Nucleus accumbens (tissue), 56 donors: ENCODE measurements at places on chromosomes 7 and 10.

- DNase-seq: no peak
Measured at GRCh38 chr10:129966889-129967578, 3.0 kb upstream of the EBF3 start.

GRCh38 chr7:151122276-151122675 lies 36.0 kb downstream of the AGAP3 start:
- DNase-seq: no peak

DNA sequence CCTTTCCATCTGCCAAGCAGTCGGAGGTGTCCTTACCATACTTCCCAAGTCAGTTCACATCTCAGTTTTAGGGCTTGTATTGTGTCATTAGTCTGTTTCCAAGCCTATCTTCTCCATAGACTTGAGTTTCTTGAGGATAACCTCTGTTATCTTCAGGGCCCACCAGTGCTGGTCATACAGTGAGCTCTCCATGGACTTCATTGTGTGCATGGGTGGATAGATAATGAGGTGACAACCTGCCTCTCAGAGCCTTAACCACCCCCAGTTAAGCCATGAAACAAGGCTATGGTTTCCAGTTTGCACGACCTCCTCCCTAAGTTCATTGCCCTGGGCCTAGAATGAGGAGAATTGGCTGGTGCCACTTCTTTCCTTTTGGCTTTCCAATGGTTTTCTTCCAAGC lies 38.5 kb upstream of the WAC start:
- DNase-seq: no peak

GRCh38 chr10:98374217-98374985 lies 40.6 kb downstream of the PYROXD2 start:
- DNase-seq: no peak

DNA sequence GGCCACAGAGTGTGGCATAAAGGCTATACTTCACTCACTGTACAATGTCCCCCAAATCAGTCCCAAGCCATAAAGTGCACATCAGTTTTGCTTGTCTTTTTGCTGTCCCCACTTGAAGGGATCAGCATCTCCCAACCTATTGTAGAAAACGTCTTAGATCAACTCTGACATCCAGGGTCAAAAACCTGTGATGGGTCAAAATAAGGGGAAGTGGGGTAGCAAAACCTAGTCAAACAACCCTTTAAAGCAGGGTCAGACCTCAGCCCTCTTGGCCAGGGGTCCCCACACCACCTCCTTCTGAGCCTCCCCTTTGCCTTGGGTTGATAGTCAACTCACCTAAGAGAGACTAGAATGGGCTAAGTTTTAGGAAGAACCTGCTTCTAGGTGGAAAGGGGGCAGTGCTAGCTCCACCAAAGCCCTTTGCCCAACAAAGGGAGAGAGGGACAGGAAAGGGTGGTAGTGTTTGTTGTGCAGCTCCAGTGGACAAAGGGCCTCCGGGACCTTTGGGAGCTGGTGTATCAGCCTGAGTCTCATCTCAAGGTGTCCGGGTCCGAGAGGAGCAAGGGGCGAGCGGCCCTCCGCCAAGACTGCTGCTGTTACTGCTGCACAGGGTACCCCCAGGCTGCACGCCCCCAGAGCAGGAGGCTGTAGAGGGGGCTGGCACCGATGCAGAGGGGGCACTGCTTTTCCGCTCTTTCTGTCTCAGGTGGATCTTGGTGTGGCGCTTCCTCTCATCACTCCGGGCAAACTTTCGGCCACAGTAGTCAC lies 3.3 kb downstream of the EGR2 start:
- DNase-seq: no peak

DNA sequence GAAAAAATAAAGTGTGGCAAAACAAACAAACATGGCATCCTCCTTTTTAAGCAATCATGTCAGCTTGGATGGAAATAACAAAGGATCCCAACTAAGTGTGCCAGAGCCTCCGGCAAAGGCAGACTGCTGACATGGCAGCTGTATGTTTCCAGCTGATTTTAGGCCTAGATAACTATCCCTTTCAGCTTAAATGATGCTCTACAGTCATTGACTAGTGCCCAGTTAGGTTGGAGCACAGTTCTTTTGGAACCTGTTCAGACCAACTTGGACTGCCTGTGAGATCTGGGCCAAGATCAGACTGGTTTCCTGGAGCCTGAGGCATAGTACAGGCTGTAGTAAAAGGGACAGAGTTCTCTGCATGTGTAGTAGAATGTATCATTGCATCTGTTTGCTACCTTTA lies 128.7 kb downstream of the DYNC1I1 start:
- DNase-seq: no peak

DNA sequence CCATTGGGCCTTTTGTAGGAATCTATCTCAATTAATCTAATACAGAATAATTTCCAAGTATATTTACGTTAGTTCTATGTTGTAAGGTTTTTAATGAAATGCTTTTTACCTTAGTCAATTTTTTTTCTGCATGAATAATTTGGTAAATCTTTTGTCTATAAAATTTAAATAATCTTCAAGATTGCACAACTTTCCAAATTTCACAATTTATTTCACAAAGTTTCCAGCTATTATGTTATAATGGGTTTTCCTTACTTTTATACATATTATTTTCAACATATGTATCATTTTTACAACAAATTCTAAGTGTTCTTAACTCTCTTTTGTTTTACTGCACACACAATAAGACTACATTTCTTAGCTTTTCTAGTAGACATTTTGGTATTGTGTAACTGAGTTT lies 470.7 kb downstream of the ETV1 start:
- no peak for DNase-seq

GRCh38 chr7:2508327-2509215 lies 11.0 kb upstream of the LFNG start:
- no peak for DNase-seq

DNA sequence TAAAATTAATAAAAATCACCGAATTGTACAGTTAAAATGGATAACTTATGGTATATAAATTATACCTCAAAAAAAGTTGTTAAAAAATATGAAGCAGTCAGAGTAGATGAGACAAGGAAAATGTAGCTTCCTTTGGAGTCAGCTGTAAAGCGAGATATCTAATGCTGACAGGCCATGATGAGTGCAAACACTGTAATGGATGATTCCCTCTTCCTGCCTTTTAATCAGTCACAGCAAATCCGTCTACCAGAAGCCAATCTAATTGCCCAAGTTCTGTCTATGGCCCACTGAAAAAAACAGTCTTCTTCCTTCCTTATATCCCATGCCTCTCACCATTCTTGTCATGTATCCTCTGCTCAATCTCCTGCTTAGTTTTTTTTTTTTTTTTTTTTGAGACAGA lies 59.9 kb upstream of the DNAJB12 start:
- no peak for DNase-seq

GRCh38 chr7:92833766-92834506 lies 2.4 kb downstream of the CDK6 start:
- DNase-seq: peak; percentile 30

DNA sequence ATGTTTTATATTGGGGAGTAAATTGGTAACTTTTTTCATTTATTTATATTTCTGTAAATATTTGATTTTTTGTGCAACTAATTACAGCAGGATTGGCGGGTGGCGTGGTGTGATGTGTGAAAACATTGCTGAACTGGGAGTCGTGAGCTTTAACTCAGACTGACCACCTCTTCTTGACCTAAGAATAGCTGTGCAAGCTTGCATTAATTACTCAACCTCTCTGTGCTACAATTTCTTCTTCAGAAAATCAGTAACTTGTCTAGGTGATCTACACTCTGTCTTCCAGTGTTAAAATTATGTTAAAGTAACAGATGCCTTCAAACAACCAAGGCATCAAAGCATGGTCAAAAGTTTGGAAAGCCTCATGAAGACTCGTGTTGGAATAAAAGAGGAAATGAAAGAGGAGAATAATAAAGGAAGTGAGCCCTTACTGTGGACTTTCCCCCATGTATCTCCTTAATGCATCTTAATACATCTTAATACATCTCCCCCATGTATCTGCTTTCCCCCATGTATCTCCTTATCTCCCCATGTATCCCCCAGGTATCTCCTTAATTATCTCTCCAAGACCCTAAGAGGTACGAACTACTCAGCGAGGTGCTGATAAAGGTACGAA lies 71.2 kb downstream of the SVIL start:
- no peak for DNase-seq

DNA sequence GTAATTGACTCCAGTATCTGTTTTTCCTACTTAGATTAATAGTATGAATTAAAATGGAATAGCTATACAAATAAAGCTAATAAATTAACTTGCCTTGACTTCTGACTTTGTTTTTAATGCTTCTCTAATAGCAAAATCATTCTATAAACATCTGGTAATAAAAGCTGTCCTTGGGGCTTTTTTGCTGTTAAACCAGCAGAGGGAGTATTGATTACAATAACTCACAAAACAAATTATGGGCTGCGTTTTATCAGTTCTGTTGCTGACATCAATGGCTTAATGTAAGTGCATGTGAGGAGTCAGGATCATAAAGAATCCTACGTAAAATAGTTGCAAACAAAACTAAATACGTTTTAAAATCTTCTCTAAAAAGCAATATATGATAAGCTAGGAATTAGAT lies 667.8 kb downstream of the PCDH15 start:
- DNase-seq: no peak

- no peak for DNase-seq
Measured at GRCh38 chr10:44325596-44326307, 59.1 kb downstream of the CXCL12 start.

DNA sequence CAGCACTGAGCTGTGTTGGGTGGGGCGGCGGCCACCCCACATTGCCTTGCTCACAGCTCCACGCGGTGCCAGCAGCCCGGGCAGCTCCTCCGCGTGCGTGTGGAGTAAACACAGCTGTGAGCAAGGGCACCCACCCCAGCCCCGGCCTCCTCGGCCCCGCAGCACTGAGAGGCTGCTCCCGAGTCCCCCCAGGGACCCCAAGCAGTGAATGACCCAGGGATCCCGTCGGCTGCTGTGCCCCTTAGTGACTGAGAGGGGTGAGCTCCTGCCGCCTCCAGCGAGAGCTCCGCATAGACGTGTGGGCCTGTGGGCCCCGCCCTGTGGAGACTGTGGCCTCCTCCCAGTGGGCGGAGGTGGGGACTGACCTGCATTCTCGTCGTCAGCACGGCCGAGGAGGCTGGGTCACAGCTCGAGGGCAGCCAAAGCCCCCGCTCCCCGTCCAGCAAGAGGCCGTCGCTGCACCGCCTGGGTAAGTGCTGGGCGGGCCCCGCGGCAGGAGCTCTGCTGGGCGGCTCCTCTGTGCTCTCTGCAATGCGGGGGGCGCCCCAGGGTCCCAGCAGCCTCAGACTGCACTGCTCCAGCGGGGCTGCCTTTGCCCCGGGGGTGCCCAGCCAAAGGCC lies 29.9 kb upstream of the UTF1 start:
- DNase-seq: no peak

GRCh38 chr7:92695308-92696261 lies 105.4 kb upstream of the FAM133B start:
- no peak for DNase-seq

- no peak for DNase-seq
Measured at GRCh38 chr7:48976253-48976652, 51.9 kb downstream of the CDC14C start.

DNA sequence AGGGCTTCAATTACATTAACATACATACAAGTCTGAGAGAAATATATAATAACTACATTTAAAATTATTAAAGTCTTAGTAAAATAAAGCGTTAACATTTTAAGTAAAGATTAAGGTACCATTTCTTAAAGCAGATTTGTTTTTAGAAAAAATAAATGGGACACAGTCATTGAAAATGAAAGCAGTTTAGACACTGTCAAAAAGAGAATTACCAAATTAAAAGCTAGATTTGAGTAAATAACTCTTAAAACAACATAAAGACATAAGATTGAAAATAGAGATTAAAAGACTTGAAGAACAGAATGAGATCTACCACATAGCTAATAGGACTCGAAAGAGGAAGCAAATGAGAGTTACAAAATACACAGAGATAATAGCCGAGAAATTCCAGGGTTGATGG lies 562.2 kb upstream of the FOXK1 start:
- no peak for DNase-seq

DNA sequence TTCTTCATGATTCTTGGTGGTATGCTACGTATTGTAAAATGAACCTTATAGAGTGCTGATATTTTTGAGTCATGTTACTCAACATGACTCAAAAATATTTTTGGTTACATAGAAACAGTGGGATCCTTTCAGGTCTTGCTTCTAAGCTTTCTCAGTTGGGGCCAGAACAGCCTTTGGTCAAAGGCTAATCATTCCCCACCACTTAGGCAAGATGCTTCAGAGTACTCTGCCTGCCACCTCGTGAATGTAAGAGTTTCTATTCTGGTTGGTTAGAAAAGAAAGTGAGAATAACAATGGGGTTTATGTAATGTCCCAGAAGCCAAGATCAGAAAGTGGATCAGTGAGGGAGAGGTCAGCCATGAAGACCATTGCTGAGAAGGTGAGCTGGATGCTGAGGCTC lies 327.8 kb downstream of the TCERG1L start:
- DNase-seq: no peak

GRCh38 chr10:9781666-9782065 lies 1236.0 kb upstream of the CELF2 start:
- DNase-seq: no peak

DNA sequence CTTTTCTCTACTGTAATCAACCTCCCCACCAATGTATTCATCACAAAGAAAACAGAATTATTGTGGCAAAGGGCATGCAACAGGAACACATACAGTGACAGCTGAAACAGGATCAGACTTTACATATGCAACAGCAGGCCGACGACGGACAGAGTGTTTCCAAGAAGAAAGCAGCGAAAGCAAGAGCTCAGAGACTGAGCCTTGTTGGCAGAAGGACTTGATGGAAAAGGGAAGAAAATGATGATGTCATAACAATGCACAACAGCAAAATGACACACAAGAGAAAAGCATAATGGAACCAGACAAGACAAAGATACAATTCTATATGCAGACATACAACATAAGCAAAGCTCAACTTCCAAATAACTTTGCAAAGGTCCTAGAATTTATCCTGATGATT lies 106.5 kb downstream of the ARHGAP12 start:
- DNase-seq: no peak

DNA sequence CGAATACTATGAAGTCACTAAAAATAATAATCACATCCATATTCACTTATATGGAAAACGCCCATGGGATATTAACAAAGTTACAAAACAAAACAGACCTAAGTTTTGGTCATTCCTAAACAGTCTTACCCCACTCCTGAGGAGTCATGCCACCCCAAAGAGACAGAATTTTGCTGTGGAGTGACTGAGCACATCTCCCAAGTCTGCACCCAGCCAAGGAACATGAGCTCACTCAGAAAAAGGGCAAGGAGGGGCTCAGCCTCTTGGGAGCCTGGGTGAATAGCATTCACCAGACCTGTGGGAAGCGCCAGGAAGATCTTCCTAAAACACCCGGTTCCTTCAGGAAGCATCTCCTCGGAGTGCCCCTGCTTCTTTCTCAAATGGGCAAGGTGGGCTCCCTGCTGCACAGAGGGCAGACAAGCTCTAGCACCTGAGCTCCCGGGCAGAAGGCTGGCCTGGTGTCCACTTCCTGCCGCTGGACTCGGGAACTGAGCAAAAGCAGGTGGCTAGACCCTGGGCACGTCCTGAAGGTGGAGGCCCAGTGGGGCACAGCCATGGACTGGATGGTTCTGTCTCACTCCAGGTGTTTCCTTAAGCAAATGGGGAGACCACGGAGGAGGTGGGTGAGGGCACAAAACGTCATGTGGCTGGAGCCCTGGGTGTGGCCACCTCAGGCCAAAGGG lies 31.0 kb downstream of the TNS3 start:
- DNase-seq: no peak

- no peak for DNase-seq
Measured at GRCh38 chr10:11654659-11655058, 43.2 kb upstream of the USP6NL start.

GRCh38 chr10:120948889-120949608 lies 97.9 kb downstream of the WDR11 start:
- DNase-seq: peak; percentile 61
